Right kidney (tissue), 9 donors: ENCODE measurements at places on chromosomes 5 and 9.
A peak's percentile ranks its signal among the peaks of the same experiment; 100 is the strongest.

GRCh38 chr9:91664663-91665062, 241.0 kb upstream of the NFIL3 start:
- DNase-seq, result no peak

DNA sequence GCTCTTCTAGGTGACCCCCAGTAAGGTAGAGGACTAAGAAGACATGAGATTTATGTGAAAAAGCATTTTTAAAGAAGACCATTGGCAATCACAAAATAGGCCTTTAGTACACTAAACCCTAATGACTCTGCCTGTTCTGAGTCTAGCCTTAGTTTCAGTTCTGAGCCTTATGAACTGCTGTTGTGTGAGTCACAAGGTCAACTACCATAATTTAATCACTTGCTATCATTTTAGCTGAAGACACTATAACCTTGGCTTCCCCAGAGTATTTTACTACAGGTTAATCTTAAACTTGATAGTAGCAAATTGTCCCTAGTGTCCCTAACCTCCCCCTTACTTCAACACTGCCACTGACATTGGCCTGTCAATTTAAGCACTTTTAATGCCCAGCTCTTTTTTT, 34.4 kb downstream of the APC start:
- DNase-seq, result no peak

GRCh38 chr5:167736992-167737391, 554.5 kb upstream of the WWC1 start:
- DNase-seq, result no peak

- DNase-seq, result no peak
Observed at GRCh38 chr5:150492621-150493020, 15.3 kb upstream of the NDST1 start.

- DNase-seq, result peak; percentile 56
Observed at GRCh38 chr5:111742177-111742994, 14.6 kb downstream of the NREP start.

DNA sequence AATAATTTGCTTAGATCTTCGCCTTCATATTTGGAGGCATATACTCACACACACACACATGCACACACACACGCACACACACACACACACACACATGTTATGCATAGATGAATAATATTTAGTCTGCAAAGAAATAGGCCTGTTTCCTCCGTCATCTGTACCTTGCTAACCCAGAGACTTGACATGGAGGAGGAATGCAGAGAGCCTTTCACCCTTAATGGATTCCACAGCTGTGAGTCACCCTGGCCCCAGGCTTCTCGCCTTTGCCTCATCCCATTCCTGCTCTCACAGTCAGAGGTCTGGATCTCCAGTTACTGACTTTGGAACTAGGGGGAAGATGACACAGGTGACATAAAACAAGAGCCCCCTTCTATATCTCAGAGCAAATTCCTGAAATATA, 29.7 kb downstream of the ZNF462 start:
- no peak for DNase-seq
